Left renal cortex interstitium (tissue), 4 donors: ENCODE measurements at places on chromosomes 4 and X.

GRCh38 chr4:57490520-57491255 lies 380.5 kb upstream of the IGFBP7 start:
- no peak for DNase-seq

- DNase-seq, result no peak
Measured at GRCh38 chr4:159401791-159402380, 299.0 kb downstream of the RAPGEF2 start.

DNA sequence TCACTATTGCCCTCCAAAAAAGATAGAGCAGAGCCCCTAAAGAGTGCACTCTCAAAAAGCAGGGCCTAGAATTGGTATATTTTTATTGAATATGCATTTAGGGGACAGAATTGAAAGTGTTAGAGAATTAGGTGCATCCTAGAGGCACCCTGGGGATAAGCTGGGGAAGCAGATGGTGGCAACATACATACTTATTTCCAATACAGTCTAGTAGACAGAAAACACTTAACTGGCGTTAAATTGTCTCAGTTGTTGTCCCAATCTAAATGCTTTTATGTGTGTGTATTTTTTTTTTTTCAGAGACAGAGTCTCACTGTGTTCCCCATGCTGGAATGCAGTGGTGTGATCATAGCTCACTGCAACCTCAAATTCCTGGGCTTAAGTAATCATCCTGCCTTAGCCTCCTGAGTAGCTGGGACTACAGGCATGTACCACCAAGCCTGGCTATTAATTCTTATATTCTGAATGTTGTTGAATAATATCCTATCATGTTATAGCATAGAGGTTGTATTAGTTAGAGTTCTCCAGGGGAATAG lies 481.8 kb downstream of the GRXCR1 start:
- DNase-seq, result no peak

DNA sequence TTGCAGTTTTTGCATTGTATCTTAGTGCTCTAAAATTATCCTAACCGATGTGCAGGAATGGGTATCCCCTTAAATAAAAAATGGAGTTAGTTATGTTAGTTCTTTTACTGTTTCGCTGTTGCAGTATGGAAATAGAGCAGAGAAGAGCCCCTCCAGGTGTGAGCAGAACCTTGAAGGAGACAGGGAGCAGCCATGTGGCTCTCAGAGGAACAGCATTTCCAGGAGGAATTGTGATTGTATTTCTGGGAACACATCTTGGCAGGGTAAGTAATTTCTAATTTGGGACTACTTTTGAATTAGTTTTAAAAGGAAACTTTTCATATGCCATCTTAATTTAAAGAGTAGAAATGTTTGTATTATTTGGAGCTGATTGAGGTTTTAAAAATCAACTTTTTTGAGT lies 5.3 kb upstream of the CCDC158 start:
- no peak for DNase-seq

- no peak for DNase-seq
Measured at GRCh38 chrX:2424317-2424716, 76.5 kb downstream of the DHRSX start.

GRCh38 chrX:30981968-30982367 lies 89.9 kb downstream of the FTHL17 start:
- no peak for DNase-seq
